M059J (cell line): ENCODE measurements at places on chromosomes 5 and 9. TPM values are rescaled to one million over a fixed set of nuclear protein-coding genes. Genes with fewer than 3 reads are reported as not detected.

GRCh38 chr5:121660142-121660541, 191.5 kb upstream of the FTMT start:
- no peak for DNase-seq

- no peak for DNase-seq
These were observed 31.6 kb downstream of the NSUN2 start for GRCh38 chr5:6601271-6601670.

DNA sequence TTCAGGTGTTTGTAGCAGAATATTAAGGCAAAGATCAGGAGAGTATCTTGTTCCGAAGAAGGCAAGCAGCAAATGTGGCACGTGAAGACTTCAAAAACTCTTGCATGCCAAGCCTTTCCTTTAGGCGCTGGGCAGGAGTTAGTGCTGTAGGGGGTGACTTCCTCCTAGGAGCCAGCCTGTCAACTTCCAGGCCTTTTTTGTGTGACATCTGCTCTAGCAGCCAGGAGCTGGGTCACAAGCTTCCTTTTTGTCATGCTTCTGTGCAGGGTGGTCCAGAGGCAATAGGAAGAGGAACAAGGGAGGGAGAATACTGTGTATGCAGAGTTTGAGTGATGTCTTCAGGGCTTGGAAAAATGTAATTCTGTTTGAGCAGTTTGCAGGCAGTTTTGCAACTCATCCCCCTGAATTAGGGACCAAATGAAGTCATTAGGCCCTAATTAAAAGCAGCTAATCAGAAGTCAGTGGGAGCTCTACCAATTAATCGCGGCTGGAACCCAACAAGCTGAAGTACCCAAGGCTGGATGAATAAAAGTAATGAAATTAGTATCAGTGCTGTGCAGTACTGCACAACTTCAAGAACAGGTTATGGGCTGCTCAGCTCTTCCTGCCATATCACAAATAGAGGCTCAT, 53.5 kb downstream of the TLR4 start:
- DNase-seq, result no peak

DNA sequence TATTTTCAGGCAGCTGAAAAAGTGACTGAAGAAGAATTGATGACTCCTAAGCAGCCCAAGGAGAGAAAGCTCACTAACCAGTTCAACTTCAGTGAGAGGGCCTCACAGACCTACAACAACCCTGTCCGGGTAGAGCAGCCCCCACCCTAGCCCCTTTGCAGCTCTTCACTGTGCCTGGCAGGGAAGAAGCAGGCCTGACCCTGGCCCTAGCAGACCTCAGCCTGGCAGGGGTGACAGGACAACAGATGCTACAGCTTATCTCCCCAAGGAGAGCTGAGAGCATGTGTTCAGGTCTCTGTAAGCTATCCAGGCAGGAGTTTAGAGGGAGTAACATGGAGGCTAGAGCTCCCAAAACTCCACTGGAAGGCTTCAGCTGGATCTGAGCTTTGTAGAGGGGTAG, 31.8 kb downstream of the DNAI1 start:
- DNase-seq, result no peak

DNA sequence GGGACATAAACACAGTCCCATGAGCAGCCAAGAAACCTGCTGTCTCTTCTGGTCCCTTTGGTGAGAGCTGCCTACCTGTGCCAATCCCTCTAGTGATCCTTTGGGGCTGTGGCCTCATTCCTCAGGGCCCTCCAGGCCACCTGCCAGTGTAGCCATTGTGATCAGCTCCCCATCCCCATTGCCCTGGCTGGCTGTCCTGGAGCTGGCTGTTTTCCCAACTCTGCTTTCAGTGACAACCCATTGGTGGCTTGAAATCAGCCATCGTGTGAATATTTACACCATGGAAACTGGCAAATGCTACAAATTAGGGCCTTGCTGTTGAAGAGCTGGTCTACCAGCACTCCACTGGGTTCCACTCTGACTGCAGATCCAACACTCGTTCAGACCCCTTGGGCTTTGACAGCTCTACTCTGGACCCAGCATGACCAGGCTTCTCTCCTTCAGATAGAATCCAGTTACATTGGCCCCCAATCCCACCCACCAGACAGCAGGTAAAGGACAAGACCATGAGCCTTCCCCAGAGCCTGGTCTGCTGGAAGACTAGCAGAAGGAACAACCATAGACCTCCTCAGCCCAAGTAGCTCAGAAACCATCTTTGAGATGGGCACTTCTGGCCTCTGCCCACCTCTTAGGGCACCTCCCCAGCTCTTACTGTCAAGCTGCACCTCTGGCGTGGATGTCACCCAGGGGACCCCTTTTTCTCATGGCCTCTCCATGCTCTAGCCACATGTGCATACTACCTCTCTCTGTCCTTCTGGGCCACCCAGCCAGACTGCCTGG, 69.2 kb upstream of the NEK6 start:
- DNase-seq, result no peak

- DNase-seq, result no peak
These were observed 17.7 kb downstream of the SUSD3 start for GRCh38 chr9:93076101-93076791.

DNA sequence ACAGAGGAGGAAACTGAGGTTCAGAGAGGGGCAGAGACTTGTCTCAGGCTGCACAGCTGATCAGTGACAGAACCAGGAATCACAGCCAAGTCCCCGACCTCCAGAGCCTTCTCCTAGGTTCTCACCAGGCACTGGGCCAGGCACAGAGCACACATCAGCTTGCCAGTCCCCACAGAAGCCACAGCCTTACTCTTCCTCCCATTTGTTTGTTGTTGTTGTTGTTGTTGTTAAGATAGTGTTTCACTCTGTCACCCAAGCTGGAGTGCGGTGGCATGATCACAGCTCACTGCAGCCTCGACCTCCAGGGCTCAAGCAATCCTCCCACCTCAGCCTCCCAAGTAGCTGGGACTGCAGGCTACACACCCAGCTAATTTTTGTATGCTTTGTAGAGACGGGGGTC, 41.4 kb downstream of the NAIF1 start:
- no peak for DNase-seq

GRCh38 chr9:8430945-8431344, 631.4 kb upstream of the DMAC1 start:
- no peak for DNase-seq

DNA sequence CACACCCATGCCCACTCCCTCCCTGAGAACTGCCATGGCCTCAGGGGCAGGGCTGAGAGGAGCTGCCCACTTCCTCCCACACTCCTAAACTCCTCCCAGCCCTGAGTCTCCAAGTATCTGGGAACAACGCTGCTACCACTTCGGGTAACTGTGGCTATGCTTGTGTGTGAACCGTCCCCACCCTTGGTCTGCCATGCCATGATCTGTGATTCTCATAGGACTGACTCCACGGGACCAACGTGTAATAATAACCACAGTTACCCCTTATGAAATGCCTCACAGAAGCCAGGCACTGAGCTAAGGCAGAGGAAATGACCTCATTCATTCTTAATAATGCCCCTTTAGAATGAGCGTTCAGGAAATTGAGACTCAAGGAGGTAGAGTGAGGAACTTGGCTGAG, 103.9 kb upstream of the SMIM23 start:
- peak; percentile 22 for DNase-seq

- no peak for DNase-seq
These were observed 8.6 kb downstream of the NSD1 start for GRCh38 chr5:177142098-177142611.

DNA sequence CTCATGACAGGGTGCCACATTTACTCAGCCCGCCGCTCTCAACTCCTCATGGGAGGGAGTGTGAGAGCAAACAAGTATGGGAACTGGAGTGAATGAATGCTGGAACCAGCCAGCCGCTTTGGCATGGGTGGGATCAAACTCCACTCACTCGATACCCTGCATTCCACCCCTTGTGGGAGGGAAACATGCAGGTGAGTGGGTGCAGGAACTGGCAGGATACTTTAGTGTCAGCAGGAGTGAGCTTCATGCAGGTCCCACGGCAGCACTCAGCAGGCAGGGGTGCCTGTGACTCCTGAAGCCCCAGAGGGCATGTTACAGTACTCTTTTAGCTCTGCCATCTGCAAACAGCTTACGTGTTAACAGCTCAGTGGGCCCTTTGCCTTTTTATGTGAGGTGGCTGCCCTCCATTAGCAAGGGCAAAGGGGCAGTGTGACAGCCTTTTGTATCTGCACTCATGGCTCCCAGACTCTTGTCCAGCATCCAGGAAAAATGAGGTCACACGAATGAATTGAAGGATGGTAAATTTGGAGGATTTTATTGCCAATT, 433.2 kb upstream of the NMUR2 start:
- no peak for DNase-seq

DNA sequence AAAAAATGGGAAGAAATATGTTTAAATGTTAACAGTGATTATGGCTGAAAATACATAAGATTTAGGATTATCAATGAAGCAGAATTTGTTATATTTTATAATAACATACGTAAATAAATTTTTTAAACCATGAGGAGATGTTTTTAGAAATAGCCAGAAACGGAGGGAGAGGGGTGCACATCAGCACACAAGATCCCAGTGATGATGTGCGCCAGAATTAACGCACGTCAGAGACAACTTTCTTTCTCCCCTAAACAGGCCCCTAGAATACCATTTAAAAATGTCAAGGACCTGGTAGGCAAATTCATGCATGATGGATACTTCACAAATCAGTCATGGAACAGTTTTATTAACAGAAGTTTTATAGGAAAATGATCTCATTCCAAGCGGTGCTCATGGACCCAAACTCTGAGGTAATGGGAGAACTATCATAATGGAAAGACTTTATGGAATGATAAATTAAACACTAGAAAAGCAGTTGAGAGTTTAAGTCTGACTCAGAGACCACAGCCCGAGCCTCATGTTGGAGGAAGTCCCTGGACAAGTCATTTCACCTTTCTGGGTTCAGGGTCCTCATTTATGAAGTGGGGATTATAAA, 258.9 kb upstream of the GAS1 start:
- peak; percentile 94 for DNase-seq

- DNase-seq, result no peak
These were observed 350.1 kb downstream of the TMEM232 start for GRCh38 chr5:110376281-110376951.

- DNase-seq, result no peak
These were observed 56.0 kb upstream of the UBTD2 start for GRCh38 chr5:172339264-172340180.

GRCh38 chr9:112009656-112010055, 113.0 kb downstream of the UGCG start:
- no peak for DNase-seq

GRCh38 chr5:125034331-125034730, 287.9 kb upstream of the ZNF608 start:
- no peak for DNase-seq

GRCh38 chr9:116497095-116497890, 189.8 kb upstream of the TRIM32 start:
- DNase-seq, result peak; percentile 15

DNA sequence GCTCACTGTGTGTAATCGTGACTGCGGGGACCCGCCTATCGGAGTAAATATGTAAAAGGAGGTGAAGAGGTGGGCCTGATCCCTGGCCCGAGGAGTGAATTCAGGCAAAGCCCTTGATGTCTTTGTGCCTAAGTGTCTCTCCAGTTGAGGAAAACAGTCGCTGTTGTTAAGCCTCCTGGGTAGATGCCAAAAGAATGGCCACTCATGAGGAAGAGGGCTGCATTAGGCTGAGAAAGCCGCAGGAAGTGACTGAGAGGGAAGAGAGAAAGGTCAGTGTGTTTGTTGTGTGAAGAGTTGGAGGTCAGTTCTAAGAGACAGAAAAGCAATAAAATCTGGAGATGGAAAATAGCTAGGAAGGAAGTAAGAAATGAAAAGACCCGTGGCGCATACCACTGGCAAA, 35.8 kb upstream of the PIP5K1B start:
- DNase-seq, result no peak

- no peak for DNase-seq
These were observed 86.6 kb downstream of the LMX1B start for GRCh38 chr9:126700296-126700695.

DNA sequence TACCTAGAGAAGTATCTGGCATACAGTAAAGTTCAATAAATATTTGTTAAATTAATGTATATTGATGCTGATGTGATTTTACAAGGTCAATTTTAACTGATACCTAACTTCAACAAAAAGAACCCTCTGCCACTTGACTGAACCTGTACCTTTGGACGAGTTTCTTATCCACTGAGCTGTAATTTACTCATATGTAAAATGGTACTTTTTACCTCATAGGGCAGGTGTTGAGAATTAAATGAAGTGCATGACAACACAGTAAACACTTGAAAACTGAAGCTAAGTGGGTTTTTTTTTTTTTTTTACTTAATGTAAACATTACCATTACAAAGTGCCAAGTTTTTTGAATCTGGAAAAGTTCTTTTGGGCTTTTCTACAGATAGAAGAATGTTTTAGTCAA, 15.4 kb downstream of the NIPSNAP3B start:
- no peak for DNase-seq

GRCh38 chr5:169519358-169519757, 64.2 kb upstream of the SPDL1 start:
- DNase-seq, result no peak

- DNase-seq, result no peak
These were observed 43.8 kb upstream of the GOLPH3 start for GRCh38 chr5:32217886-32218396.

GRCh38 chr9:13651526-13651925, 372.0 kb upstream of the MPDZ start:
- DNase-seq, result no peak

DNA sequence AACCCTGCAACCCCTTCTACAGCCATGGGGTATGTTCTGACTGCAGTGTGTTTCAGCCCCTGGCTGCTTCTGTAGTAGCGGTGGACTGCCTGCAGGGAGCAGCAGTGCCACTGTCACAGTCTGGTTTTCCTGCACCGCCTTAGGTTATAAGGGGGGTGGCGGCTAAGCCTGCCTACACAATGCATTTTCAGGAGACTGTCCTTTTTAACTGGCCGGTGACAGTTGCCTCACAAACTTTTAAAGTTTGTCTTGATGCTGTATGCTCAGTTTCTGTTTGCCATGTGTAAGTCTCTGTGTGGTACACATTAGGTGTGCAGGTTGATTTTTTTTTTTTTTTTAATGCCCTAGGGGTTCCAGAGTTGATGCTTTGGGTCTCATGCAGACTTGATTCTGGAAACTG, 53.0 kb downstream of the NUP214 start:
- DNase-seq, result peak; percentile 44

GRCh38 chr5:180558232-180558631, 33.1 kb downstream of the SCGB3A1 start:
- no peak for DNase-seq

GRCh38 chr5:89520771-89521170, 637.8 kb upstream of the MEF2C start:
- no peak for DNase-seq

PRSS3 gene
- total RNA-seq, result 0.74 and 3.1 TPM in 2 replicates

BTNL8 gene
- not detected in 2 replicates for total RNA-seq

GABRA6 gene
- total RNA-seq, result not detected in 2 replicates

CDH18 gene
- 1.9 and 4.1 TPM in 2 replicates for total RNA-seq

PCBD2 gene
- 2.8 and 6.0 TPM in 2 replicates for total RNA-seq

FBP2 gene
- not detected in 2 replicates for total RNA-seq

CKMT2 gene
- not detected in 2 replicates for total RNA-seq

OR2V2 gene
- total RNA-seq, result not detected in 2 replicates

CCDC183 gene
- not detected in 2 replicates for total RNA-seq

TPPP gene
- 0.07 and 0.25 TPM in 2 replicates for total RNA-seq

SV2C gene
- not detected in 2 replicates for total RNA-seq

CYLC2 gene
- not detected in 2 replicates for total RNA-seq

ADAMTS12 gene
- total RNA-seq, result 13.5 and 16.7 TPM in 2 replicates

TNC gene
- 77.5 and 151 TPM in 2 replicates for total RNA-seq

PTGES gene
- 0.10 and 1.0 TPM in 2 replicates for total RNA-seq

GAS1 gene
- total RNA-seq, result 5.9 and 8.9 TPM in 2 replicates
